ENCODE measurements at places on chromosomes 4 and X.

GRCh38 chr4:98505992-98506391 is 152.4 kb downstream of the TSPAN5 start:
- DNase-seq = no peak

DNA sequence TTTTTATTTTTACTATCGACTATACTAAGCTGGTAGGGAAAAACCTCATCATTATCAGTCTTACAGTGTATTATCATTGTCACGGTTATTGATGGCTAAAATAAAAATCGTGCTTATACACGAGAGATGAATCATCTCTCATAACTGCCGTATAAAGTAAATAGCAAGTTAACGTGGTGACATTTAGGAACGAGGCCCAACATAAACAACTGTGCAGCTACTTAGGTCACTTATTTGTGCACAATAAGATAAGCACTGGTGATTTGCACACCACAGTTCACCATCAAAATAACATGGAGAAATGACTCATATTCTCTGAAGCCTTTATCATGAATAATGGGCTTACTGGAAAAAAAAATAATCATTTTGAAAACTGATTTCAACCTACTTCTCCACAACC is 482.0 kb upstream of the TENM3 start:
- DNase-seq = no peak

DNA sequence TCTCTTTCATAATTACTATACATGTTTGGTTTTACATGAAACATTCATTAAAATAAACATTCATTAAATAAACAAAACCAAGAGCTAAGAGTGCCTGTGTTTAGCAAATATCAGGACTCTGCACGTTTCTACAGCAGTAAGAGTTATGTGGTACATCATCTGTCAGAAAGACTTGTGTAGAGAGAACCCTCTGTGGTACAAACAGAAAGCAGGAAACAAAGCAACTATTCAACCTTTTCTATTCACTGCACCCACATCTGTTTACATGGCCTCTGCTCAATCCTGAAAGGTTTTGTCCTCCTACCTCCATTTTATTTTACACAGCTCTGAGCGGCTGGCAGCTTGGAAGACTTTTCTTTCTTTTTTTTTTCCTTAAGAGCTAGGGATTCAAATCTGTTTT is 90.7 kb upstream of the PCDH18 start:
- DNase-seq = no peak

DNA sequence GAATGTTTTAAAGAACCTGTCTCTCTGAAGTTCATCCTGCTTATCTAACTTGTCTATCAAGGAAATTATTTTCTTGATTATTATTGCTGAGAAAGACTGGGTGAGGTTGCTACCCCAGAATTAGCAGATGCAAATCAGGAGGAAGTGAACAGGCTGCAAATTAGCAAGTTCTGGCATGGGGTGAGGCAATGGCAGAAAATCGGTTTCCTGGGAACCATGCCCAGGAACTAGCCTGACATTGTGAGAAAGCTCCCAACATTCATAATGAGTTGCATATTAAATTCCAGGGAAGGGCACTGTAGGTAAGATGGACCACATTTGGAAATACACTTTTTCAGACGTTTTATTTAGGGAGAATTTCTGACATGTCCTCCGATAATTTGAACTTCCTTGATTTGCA is 11.6 kb downstream of the ARSF start:
- DNase-seq = no peak

DNA sequence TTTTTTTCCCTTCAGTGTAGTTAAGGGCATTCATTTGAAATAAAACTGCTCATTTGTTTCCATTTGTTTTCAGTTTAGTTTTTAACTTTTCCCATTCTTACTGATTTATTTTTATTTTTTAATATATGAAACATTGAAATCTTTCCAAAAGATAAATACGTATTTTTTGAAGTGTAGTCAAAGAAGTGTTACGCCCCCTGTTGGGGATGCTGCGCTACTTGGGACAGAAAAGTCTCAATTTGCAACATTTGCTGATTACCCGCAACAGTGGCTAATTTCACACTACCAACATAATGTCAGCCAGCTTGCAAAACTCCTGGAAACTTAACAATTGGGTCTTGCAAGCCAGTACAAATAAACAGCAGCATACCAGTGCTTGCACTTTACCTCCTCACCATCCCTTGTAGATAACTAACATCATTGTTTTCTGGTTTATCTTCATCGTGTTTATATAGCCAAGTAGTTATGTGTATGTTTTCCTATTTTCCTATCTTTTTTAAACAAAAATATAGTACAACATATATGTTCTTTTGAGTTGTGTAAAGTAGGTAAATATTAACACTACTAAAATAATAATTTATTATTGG is 158.6 kb downstream of the STPG2 start:
- peak; percentile 24 for DNase-seq
